Activated naive CD8-positive, alpha-beta T cell treated with anti-CD3 and anti-CD28 coated beads, Interleukin-2, amount 50 U/mL, for 16 hours (primary cell): ENCODE measurements at places on chromosomes 1 and 21.

GRCh38 chr1:74713849-74714248 is 19.0 kb downstream of the CRYZ start:
- no peak for DNase-seq

GRCh38 chr21:32311621-32312020 is 13.0 kb downstream of the MRAP start:
- no peak for DNase-seq

DNA sequence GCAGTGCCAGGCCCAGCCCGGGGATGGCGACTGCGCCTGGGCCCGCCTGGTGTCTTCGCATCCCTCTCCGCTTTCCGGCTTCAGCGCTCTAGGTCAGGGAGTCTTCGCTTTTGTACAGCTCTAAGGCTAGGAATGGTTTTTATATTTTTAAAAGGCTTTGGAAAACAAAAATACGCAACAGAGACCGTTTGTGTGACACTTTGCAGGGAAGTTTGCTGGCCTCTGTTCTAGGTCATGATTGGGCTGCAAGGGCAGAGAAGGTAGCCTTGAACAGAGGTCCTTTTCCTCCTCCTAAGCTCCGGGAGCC is 719 bp downstream of the SOD1 start:
- DNase-seq = no peak

DNA sequence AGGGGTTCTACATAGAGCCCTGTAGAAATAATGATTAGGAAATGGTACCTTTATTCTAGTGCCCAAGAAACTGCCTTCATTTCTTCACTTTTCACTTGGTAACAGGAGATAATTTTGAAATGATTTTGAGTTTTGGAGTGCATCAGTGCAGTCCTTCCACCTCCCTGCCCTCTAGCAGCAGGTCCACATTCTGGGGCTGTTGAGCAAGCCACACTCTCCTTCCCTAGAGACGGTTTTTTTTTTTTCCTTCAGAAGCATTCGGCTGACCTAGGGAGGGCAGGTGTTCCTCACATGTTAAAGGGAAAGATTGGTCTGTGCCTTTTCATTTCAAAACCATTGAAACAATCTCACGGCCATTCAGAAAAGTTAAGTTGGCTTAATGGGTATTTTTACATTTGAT is 39.8 kb downstream of the SLC37A1 start:
- no peak for DNase-seq

GRCh38 chr1:238962941-238963340 is 423.4 kb upstream of the CHRM3 start:
- no peak for DNase-seq

GRCh38 chr1:193104502-193104906 is 710 bp downstream of the GLRX2 start:
- DNase-seq = no peak

GRCh38 chr1:150102986-150103385 is 35.4 kb downstream of the VPS45 start:
- DNase-seq = no peak

DNA sequence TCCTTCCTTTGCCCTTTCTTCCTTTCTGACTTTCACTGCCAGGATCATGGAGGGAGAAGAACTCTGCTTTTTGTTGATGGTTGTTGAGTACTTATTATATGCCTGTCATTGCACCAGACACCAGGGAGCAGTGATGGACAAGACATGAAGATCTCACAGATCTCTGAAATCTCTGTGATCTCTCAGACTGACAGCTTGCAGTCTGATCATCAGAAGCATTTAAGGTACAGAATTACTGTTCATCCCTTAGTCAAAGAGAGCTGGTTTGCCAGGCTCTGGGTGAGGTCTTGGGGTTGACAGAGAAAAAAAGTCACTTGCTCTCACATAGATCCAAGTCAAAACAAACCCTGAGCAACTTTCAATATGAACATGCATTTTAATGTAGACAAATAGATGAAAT is 299.5 kb upstream of the FMN2 start:
- no peak for DNase-seq

GRCh38 chr1:44677201-44677766 is 2.8 kb downstream of the ARMH1 start:
- no peak for DNase-seq

DNA sequence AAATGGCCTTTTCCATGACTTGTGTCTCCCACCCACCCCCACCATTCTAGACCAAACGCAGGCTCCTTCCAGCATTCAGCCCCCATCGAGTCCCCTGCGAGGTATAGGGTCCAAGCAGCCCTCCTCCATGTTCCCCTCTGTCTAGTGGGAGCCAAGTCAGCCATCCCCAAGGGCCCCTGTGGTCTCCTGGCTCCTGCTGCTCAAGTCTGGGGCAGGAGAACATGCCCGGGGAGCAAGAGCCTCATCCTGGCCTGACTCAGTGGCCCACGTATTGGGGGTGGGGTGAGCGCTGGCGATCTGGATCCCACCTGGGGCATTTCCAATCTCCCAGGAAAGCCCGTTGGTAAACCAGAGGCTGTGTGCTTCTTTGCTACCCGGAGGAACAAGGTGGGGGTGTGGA is 4.1 kb upstream of the PRDM16 start:
- no peak for DNase-seq

GRCh38 chr1:227889047-227889862 is 58.5 kb downstream of the WNT9A start:
- no peak for DNase-seq

- peak; percentile 26 for DNase-seq
These were observed 55.5 kb downstream of the FOXO6 start for GRCh38 chr1:41416552-41417334.

DNA sequence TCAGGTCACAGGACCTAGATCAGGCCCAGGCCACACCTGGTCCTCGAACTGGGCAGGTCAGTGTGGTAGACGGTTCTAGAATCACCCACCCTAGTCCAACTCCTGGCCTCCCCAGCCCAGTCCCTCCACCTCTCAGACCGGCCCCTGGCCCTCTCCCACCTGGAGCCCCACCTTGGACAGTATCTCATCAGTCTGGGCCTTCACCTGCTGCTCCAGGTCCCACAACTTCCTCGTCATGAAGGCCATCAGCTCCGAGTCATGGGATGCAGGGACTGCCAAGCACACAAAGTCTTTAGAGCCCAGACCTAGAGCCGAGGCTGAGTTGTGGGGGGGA is 8.7 kb downstream of the UBXN11 start:
- no peak for DNase-seq

DNA sequence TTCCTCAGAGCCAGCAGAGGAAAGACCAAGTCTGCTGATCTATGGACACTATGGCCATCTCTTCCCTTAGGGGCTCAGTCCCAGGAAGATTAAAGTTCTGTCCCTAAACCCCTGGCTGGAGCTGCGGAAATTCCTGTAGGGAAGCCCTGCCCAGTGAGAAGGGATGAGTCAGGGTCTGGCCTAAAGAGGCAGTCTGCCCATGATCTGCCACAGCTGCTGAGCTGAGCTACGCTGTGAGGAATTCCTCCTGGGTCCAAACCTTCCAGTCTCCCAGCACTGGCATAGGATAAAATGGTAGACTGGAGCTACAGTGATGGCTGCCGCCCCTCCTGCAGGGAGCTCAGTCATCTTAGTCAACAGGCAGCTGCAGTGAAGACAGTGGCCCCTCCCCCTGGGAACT is 213.7 kb downstream of the BRINP2 start:
- no peak for DNase-seq

GRCh38 chr1:76006234-76006633 is 68.3 kb upstream of the ST6GALNAC3 start:
- no peak for DNase-seq

DNA sequence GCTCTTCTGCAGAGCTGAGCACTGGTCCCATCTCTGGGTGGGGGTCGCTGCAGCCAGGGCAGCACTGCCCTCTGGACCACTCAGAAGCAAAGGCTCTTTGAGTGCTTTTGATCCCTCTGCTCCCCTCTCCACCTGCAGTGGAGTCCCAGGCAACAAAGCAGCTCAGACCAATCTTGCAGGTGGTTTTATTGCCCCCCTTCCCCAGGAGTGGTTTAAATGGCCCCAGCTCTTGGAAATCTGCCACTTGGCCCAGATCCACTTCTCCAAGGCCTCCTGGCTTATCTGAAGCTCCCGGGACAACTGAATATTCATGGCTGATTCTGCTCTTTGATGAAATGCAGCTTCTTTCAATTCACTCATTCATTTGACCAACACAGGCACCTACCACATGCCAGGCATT is 2.7 kb downstream of the STUM start:
- no peak for DNase-seq

GRCh38 chr1:246219508-246220030 is 287.5 kb downstream of the SMYD3 start:
- no peak for DNase-seq

- no peak for DNase-seq
These were observed 100.3 kb downstream of the CACNA1E start for GRCh38 chr1:181583598-181583997.

DNA sequence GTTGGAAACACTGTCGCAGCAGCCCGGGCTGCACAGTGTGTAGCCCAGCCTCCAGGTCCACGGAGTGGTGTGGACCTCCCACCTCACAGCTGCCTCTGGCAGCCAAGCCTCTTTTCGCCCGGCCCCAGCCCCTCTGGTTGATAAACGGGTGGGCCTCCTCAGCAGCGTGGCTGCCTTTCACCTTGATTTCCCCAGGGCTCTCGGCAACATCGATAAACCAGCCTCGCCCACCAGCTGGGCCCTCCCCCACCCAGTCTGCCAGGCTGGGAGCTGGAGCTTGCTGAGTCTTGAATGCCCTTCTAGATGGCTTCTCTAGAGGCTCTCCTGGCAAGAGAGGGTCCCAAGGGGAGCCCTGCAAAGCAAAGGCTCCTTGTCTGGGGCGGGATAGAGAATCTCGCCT is 31.0 kb upstream of the LHX4 start:
- no peak for DNase-seq

DNA sequence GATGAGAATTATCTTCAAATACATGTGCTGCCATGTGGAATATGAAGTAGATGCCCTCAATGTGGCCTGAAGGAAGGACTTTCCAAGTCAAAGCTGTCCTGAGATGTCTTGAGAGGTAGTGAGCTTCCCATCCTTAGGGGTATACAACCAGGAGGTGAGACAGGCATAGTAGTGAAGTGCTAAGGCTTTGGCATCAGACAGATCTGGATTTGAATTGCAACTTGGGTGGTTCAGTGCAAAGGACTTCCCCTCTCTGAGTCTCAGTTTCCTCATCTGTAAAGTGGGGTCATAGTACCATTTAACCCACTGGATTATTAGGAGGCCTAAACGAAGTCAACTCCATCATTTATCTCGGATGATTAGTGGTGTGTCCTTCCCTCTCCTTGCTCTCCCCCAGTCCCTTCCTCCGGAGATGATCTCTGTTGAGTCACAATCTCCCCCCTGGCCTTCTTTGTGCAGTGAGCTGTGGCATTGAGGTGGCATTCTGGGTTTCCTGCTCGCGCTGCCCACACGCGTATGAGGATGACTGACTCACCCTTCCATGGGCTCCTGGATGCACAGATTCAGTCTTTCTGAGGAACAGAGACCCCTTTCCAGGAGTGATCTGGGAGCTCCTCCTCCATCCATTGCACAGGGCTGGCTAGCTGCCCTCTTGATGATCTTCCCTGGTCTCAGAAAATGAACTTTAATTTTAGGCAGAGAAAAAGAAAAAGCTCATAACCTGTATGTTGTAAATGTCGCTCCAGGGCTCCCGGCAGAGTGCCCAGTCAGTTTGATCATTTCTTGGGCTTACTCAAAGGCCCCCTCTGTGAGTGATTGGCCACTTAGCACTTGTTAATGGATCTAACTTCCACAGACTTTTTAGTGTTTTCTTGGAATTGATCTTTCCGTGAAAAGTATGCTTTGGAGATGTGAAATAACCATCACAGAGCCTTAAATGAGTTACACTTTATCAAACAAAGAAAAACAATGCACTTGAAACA is 354.6 kb downstream of the PTPRU start:
- no peak for DNase-seq

- no peak for DNase-seq
These were observed 1.2 kb downstream of the NHLH2 start for GRCh38 chr1:115839679-115840237.

DNA sequence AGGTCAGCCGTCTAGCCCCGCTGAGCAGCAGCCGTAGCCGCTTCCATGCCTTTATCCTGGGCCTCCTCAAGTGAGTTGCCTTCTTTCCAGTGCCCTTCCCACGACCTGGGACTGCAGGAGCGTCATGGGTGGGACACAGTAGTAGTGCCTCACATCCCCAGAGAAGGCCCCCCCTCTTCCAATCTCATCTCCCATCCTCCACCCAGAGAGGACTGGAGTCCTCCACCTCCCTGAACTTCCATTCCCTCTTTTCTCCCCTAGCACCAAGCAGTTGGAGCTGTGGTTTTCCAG is 4.9 kb downstream of the RUSC1 start:
- DNase-seq = no peak

GRCh38 chr1:164562061-164562460 is 3.1 kb downstream of the PBX1 start:
- DNase-seq = no peak

DNA sequence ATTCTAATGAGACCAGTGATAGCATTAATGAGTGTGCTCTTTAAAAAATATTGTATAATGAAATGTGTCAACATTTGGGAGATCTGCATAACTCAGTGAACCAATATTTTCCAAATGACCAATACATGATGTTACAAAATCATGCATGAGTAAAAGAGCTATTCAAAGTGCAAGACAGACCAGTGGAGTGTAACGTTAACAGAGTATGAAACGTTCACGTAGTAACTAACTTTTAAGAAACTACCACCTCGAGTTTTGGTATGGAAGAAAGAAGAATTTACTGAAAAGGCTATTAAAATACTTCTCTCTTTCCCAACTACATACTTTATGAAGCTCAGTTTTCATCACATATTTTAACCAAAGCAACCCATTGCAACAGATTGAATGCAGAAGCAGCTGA is 9.6 kb upstream of the SLC6A9 start:
- DNase-seq = no peak

DNA sequence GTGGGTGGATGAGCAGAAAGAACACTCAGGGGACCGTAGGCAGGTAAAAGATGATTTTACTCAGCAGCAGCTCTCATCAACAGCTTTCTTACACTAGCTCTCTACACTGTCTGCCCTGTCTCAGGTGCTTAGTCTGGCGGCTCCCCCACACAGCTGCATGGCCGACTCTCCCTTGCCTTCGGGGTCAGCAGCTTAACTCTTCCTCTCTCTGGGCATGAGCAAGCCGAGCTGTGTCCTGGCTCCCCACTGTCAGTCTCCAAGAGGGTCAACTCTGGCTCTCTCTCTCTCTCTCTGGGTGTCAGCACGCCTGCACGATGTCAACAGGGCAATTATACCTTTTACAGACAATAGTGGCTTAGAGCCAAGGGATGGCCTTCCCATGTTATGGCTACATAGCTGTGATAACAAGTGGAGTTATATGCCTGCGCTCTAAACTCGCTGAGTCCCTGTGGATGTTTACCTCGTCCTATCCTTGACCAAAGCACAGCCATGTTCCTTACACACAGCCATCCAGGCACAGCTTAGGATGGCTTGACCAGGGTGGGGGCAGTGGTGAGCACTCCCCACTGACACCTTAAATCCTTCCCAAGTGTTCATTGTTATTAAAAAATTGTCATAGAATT is 3.1 kb upstream of the BCL10 start:
- no peak for DNase-seq

- DNase-seq = no peak
These were observed 2.8 kb upstream of the PHC2 start for GRCh38 chr1:33433509-33434362.

DNA sequence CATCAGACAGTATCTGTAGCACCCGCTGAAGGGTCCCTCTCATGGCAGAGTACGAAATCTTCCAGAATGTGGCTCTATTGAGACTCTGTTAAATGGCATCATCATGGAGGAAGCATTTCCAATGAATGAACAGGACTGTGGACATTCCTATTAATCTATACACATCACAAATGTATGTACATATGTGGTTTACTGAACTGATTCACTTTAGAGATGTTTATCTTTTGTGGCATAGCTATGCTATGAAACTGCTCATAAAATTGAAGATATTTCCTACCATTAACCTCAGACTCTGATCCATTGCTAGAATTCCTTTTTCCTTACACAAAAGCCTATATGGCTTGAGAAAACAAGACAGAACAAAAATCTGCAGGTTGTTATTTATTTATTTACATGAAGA is 259.6 kb upstream of the RRP15 start:
- no peak for DNase-seq
